ENCODE measurements at places on chromosomes 12 and 14.

DNA sequence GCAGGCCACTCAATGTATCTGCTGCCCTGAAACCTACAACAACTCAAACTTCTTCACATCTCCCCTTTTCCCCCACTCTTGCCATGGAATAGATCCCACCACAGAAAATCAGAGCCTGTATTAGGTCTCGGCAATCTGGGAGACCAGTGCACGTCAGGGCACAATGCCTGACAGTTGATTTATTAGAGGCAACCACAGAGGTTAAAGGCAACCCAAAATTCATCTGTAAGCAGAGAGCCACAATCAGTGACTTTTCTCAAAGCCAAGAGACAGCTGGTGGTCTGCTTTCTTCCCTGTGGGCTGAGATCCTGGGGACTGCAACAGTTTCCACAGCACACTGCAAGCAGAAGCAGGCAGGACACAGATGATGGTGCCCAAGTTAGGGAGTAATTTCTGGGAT is 169.0 kb upstream of the NTF3 start:
- no peak for DNase-seq

DNA sequence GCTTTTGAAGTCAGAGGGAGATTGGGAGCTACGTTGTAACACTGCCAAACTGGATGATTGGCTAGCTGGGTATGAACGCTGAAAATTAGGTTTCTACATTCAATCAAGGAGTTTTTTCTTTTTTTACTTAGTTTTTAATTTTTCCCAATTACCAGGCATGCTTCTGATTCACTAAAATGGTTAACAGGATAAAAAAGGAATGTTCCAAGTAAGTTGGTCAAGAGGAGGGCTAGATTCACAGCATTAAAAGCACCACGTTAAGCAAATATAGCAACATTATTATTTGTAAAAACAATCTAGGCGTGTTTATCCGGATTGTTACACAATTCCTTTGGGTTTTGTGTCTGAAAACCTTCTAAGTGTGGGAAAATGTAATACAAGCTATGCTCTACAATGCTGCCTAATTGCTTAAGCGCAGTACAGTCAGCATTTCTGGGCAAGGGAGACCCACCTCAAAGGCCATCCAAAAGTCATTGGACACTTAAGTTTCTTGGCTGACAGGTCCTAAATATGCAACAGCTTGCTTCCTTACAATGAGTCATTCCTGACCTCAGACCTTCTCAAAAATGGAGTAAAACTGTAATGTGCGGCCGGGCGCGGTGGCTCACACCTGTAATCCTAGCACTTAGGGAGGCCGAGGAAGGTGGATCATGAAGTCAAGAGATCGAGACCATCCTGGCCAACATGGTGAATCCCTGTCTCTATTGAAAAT is 1.2 kb downstream of the RPLP0 start:
- DNase-seq: no peak

GRCh38 chr12:22653075-22653474 is 28.1 kb downstream of the ETNK1 start:
- DNase-seq: no peak

DNA sequence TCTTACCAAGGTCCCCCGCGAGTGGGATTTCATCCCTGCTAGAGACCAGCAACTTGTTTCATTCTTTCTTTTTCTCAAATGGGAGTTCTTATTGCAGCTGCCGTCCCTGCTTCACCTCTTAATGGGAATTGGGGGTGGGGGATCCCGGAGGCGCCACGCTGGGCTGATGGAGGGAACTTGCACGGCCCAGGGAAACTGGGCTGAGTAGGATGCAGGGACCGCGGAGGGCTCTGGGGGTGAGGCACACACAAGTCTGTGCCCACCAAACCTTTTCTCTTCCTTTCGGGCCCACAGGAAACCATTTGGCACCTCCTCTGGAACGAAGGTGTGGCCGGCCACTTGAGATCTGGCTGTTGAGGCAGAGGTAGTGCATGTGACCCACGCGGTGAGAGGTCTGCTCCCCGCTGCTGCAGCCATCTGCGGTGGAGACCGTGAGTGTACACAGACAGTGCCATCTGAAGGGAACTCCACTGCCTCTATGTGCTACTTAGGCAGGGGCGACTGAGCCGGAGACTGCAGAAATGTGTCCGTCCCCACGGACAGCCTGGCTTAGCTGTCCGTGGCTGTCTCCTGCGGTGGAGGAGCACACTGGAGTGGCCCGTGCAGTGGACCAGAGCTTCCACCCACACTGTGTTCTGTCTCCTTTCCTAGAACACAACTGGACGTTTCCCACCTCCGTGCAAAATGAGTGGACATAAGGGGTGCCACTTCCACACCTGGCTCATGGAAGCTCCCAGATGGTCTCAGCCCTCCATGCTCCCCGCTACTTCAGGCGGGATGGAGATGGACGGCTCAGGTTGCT is 42.1 kb upstream of the TESC start:
- DNase-seq: no peak

DNA sequence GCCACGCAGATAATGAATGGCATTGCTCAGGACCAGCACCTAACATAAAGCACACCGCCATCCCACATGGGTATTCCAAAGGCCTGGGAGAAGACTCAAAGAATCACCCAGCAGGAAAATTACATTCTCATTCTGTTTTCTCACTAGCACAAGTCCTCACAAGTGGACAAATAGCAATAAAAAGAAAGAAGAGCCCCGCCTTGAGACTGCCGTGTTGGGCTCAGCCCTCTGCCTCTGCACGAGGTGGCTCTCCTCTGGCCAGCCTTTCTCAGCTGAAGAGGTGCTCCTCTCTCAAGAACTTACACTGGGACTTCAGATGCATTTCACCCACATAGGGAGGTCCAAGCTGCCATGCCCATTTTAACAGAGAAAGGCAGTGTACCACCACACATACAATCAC is 207.5 kb downstream of the SPTSSA start:
- no peak for DNase-seq

- DNase-seq: no peak
Measured at GRCh38 chr14:102854091-102854703, 68.3 kb upstream of the AMN start.

GRCh38 chr12:58443273-58443980 is 476.9 kb downstream of the LRIG3 start:
- no peak for DNase-seq

DNA sequence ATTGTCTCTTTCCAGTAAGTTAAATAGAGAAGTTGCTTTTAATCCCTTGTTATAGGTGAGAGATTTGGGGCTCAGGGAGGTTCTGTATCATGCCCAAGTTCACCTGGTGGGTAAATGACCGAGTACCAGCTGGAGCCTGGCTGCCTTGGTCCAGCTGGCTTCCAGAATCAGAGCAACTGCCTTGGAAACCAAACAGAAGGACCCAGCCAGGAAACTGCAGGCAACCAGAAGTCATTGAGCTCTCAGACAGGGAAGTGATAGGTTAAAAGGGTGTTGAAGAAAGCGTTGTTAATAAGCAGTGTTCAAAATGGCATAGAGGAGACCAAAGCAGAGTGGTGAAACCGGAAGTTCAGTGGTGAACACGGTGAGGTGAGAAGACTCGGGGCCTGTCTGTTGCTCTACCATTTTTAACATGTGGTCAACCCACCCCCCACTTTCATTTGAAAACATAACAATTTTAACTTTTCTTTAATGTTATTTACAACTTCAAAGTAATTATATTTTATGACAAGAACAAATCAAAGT is 54.9 kb downstream of the PLEKHG7 start:
- DNase-seq: no peak

Measured in cortex of kidney (tissue), 1 donor.